HT1080 (cell line): ENCODE measurements at places on chromosomes 12 and 14. TPM values are rescaled to one million over a fixed set of nuclear protein-coding genes. Genes with fewer than 3 reads are reported as not detected.

The DHRS2 gene
- 5,417 and 5,493 TPM in 2 replicates for total RNA-seq

The NTS gene
- 0.56 TPM in 1 of 2 replicates, not detected in the other for total RNA-seq

The TDRD9 gene
- not detected in 2 replicates for total RNA-seq

The RERGL gene
- not detected in 2 replicates for total RNA-seq

The OR10G2 gene
- total RNA-seq: not detected in 2 replicates

The PRR4 gene
- 1.8 and 3.4 TPM in 2 replicates for total RNA-seq

The KLHDC1 gene
- total RNA-seq: not detected in 2 replicates

The NR1H4 gene
- not detected in 2 replicates for total RNA-seq

The KCNA5 gene
- total RNA-seq: not detected in 2 replicates

The CLEC4C gene
- total RNA-seq: not detected in 2 replicates

The CLEC4E gene
- total RNA-seq: not detected in 2 replicates

The TAS2R14 gene
- 0.74 and 1.5 TPM in 2 replicates for total RNA-seq
